ENCODE measurements at places on chromosomes 7 and 10. TPM values are rescaled to one million over a fixed set of nuclear protein-coding genes. Genes with fewer than 3 reads are reported as not detected.

The AASS gene
- 40.3 TPM for total RNA-seq

The STAG3 gene
- 1.7 TPM for total RNA-seq

The ZNF277 gene
- 24.0 TPM for total RNA-seq

The PNLIPRP2 gene
- total RNA-seq: not detected

The COL28A1 gene
- total RNA-seq: under 0.01 TPM

The KCNMA1 gene
- total RNA-seq: 0.93 TPM

The LRIT1 gene
- not detected for total RNA-seq

The RBAK gene
- total RNA-seq: 12.8 TPM

The PILRA gene
- total RNA-seq: not detected

The OPN1SW gene
- total RNA-seq: not detected

The CPXM2 gene
- total RNA-seq: 0.31 TPM

The PTTG1IP2 gene
- not detected for total RNA-seq

The PCBD1 gene
- 24.3 TPM for total RNA-seq

The DYNC1I1 gene
- 3.4 TPM for total RNA-seq

The DNAJC12 gene
- total RNA-seq: 2.2 TPM

The ASZ1 gene
- total RNA-seq: not detected

The UTF1 gene
- not detected for total RNA-seq

The KCNH2 gene
- not detected for total RNA-seq

The PRR15 gene
- total RNA-seq: not detected

The ZNF804B gene
- total RNA-seq: not detected

The CCL26 gene
- not detected for total RNA-seq

The GOLGA7B gene
- total RNA-seq: 6.9 TPM

The PTF1A gene
- not detected for total RNA-seq

The FAM221A gene
- total RNA-seq: 7.6 TPM

The APBB1IP gene
- not detected for total RNA-seq

The MMD2 gene
- total RNA-seq: not detected

The SEC31B gene
- 3.9 TPM for total RNA-seq

The SERPINE1 gene
- total RNA-seq: 3.3 TPM

The CTAGE6 gene
- not detected for total RNA-seq

The WDR86 gene
- total RNA-seq: not detected

The ARHGEF5 gene
- total RNA-seq: 3.8 TPM

The C7orf57 gene
- 0.62 TPM for total RNA-seq

The ENKUR gene
- total RNA-seq: not detected

The GIGYF1 gene
- 17.9 TPM for total RNA-seq

The VSTM4 gene
- total RNA-seq: not detected

The NMT2 gene
- 18.2 TPM for total RNA-seq

The IL2RA gene
- total RNA-seq: not detected

The ADCY1 gene
- total RNA-seq: 15.3 TPM

The SPDYE9 gene
- total RNA-seq: not detected

The FFAR4 gene
- not detected for total RNA-seq

The DENND2A gene
- 23.4 TPM for total RNA-seq

The EIF4H gene
- 241 TPM for total RNA-seq

The GIMAP8 gene
- not detected for total RNA-seq

The CCDC172 gene
- total RNA-seq: not detected

The SRRM3 gene
- total RNA-seq: 1.00 TPM

The HECTD2 gene
- 5.5 TPM for total RNA-seq

The LIPN gene
- not detected for total RNA-seq

The ZNF117 gene
- total RNA-seq: 4.4 TPM

The PLAC9 gene
- 3.3 TPM for total RNA-seq

The TMEM184A gene
- not detected for total RNA-seq

The CYTH3 gene
- 148 TPM for total RNA-seq

The HSPA12A gene
- total RNA-seq: 32.7 TPM

The IFIT1B gene
- under 0.01 TPM for total RNA-seq

The SAMD9L gene
- total RNA-seq: 25.1 TPM

The TAS2R3 gene
- 1.7 TPM for total RNA-seq

The HMX3 gene
- not detected for total RNA-seq
